ENCODE measurements at places on chromosomes 12 and 14. TPM values are rescaled to one million over a fixed set of nuclear protein-coding genes. Genes with fewer than 3 reads are reported as not detected.

GRCh38 chr12:11174022-11174421 lies 3.0 kb downstream of the SMIM10L1 start:
- DNase-seq, result no peak

- DNase-seq, result peak; percentile 69
Measured at GRCh38 chr14:99035712-99036610, 236.0 kb downstream of the BCL11B start.

DNA sequence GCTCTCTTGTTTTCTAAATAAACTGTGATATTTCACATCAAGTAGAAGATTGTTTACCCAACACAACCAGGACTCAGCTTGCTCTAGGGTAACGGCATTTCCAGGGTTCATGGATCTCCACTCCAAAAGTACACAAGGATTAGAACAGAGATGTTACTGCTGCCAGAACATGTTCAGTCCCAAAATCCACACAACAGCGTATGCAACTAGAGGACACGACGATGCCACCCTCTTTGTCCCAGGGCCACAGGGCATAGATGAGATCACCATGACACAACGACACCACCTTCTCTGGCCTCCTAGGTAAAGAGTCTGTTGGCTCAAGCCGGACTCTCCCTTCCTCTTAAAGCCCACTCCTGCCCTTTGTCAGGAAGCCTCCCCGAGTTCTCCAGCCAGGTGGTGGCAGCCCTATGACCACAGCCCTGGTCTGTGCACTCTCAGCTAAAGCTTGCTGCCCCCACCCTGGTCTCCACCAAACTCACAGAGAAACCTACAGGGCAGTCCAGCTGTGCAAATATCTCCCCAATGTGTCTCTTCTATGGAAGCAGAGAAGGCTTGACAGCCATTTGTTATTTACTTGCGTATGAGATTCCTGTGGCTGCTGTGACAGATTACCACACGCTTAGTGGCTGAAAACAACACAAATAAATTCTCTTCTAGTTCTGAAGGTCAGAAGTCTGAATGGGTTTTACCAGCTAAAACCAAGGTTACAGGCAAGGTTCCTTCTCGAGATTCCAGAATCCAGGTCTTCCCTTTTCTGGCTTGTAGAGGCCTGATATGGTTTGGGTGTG lies 10.3 kb downstream of the CLMN start:
- DNase-seq, result no peak

Gene KRT80
- polyA plus RNA-seq, result 3.0 TPM

DNA sequence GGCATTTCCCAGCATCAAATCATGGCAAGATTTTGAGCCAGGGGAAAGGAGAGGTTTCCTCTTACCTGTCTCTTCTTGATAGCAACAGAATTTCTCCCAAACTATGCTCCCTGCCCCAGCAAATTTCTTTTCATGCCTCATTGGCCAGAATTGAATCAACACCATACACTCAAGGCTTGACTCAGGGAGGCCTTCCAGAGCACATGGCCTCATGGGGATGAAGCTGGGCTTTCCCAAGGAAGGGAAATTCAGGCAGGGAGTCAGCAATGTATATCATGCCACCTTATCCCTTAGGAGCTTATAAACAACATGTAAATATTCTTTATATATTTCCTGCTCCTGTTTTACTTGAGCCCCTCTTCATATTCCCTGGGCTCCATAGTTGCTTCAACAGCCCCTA lies 62.1 kb downstream of the ARF6 start:
- DNase-seq, result no peak

DNA sequence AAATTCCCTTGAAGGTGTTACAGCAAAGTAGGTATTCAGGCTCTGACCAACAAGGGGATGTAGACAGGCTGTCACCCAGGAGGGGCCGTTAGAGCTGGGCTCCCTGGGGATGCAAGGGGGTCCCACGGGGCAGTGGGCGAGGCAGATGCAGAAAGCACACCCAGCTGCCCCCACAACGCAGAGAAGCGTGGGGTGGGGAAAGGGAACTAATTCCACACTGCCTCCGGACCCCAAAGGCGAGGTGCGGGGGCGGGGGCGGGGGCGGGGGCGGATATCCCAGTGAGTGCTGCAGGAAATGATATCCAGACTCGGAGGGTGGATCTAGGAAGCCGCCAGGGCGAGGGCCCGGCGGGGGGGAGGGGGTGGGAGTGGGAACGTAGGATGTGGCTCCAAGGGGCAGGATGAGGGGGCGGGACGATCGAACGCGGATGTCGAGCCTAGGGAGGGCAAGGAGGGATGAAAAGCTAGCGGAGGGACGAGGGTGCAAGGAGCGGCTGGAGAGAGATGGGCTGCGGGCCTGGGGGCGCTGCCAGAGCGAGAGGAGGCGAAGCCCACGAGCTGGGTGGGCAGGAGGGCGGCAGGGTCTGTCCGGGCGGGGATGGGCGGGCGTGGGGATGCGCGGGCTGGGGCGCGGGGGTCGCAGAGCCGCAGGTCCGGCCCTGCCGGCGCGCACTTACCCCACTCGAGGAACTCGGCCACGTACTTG lies 874 bp downstream of the CDC42BPB start:
- DNase-seq, result no peak

DNA sequence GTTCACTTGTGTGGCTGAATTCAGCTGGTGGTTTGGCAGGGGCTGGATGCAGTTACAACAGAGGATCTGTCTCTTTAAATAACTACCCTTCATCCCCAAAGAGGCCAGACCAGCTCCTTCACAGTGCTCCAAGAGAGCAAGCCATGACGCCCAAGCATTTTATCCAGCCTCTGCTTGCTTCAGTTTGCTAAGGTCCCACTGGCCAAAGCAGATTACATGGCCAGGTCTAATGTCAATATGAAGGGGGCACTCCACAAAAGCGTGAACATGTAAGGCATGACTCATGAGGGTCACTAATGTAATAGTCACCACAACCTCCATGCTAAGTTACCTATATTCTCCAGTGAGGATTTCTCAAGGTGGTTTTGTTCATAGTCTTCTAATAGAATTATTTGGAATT lies 62.9 kb downstream of the MARK3 start:
- DNase-seq, result no peak

DNA sequence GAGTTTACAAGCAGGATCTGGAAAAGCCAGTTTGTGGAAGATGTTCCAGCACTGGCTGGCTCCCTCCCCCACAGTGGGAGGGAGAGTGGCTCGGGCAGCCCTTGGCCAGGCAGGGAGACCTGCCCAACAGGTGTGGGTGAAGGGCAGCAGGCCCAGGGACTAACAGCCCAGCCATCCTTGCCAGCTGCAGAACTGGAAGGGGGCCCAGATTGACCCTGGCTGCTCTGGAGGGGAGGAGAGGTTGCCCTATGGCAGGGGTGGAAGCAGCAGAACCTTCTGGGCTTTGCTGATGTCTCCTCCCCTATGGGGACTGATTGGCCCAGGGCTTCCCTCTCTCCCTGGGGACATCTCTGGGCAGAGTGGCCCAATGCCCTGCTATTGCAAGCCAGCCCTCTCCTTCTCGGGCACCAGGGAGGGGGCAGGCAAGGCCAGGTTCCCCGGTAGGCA lies 20.5 kb downstream of the IRF2BPL start:
- peak; percentile 79 for DNase-seq

DNA sequence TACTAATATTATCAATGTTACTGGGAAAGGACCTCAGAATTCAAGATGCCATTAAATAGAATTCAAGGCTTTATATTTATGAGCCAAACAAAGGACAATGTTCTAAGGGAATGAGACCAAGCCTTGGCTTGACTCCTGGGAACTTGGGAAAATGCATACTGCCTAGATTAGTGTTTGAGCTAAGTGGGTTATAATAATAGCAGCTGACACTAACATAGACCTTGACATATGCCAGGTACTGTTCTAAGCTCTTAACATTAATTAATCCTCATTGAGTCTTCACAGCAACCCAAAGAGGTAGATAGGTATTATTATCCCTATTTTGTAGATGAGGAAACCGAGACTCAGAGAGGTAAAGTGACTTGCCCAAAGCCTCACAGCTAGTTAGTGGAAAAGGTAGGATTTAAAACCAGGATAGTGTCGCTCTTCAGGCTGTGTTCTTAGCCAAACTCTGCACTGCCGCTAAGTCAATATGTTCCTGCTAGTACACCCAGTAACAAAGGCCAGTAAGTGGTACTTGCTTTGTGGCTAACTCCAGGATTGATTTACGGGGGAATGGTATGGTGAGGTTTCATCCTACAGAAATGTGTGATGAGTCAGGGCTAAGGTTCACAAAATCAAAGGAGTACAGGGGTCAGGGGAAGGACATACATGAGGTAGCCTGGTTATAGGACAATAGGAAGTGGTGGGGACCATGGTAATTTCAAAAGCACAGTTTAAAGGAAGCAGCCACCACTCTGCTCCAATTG lies 35.8 kb upstream of the PRKAB1 start:
- DNase-seq, result no peak

GRCh38 chr14:94129111-94129757 lies at the start of gene IFI27L2:
Gene IFI27L2 (minus strand): TSS chr14:94129604. CDS start chr14:94129564, 40 bp downstream.
- DNase-seq, result peak; percentile 69

GRCh38 chr12:122029620-122030423 lies 8.1 kb downstream of the BCL7A start:
- DNase-seq, result no peak

DNA sequence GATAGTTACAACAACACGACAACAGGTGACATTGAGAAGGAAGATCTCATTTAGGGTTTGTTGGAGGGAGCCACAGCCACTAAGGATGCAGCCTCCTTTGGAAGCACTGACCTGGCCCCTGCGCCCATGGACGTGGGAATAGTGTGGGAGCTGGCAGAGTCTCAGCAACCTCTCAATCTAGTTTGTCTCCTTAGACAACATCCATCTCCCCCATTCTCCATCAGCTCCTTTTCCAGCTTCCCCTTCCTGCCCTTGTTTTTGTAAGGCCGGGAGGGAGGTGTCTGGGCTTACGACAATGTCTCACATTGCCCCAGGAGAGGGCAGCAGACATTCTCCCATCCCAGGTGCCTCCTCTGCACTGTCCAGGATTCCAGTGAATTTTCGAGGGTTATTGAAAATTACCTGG lies 170.2 kb upstream of the PZP start:
- DNase-seq, result no peak

DNA sequence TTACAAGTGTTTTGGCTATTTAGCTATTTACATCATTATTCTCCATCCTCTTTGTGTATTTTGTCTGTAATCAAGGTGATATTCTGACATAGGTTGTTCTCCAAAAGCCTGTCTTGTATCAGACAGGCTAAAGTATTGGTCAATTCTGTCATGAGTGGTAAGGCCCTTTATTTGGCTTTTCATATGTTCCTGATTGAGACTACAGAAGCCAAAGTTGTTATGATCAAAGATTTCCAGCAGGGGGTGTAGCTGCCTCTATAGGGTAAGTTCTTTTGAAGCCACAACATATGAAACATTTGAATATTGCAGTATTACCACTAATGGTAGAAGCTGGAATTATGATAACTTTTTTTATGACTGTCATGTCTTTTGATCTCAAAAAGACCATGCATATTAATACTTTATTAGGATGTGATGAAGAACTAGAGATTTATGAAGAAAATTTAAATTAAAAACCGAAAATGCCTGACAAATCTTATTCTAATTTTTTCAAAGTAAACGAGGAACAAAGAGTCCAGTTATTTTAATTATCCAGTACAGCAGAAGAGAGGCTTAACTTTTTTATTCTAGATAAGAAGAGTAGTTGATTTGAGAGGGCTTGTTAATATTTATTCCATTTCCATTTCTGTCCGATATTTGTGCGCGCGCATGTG lies 3.4 kb upstream of the ARHGAP5 start:
- no peak for DNase-seq

GRCh38 chr12:116325336-116325664 lies 47.8 kb upstream of the MED13L start:
- DNase-seq, result no peak

DNA sequence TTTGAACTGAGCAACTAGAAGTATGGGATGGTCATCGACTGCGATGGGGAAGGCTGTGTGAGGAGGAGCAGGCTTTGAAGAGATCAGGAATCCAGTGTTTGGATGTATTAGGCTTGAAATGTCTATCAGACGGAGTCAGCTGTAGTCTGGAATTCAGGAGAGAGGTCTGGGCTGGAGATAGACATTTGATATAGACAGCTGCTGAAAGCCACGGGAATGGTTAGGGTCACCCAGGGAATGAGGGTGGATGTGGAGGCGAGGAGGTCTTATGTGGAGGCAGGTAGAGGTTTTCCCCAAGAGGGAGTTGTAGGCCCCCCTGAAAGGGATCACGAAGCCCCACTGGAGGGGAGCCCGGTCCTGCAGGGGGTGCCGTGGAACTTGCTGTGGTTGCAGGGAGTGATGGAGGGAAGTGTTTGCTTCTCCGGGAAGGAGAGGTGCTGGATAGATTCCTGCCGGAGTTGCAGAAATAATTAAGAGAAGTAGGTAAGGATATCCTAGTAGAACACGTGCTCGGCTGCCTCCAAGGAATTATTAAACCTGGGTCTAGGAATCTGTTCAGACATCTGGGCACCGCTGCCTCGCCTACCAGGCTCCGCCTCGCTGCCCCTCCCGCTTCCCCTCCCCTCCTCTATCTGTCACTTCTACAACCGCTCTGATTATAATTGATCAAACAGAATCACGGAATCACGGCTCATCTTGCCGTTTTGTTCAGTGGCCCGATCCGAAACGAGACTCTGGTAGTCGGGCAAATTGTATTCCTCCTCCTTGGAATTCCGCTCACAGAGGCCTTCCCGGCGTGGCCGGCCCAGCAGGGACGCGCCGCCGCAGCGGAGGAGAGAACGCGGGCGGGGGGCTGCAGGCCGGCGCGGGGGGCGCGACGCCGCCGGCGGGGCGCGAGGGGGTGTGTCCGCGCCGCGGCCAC lies 826 bp upstream of the CACNA1C start:
- no peak for DNase-seq

- no peak for DNase-seq
Measured at GRCh38 chr12:84508851-84509260, 403.7 kb downstream of the SLC6A15 start.

GRCh38 chr14:51293149-51293911 lies 53.3 kb downstream of the TMX1 start:
- no peak for DNase-seq

DNA sequence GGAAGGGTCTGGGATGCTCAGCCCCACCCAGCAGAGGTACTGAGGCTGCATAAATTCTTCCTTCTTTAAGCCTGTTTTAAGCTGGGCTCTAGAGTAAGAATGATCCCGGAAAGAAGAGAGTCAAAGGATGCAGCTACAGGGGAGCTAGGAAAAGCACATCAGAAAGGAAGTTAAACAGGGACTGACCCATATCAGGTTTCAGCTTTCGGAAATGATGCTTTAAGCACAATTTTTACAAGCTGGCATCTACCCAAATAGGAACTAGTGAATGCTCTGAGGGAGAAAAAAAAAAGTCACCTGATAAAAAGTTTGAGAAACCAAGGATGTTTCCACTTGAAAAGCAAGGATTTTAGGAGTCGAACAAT lies 22.0 kb downstream of the TSPAN8 start:
- DNase-seq, result peak; percentile 49

DNA sequence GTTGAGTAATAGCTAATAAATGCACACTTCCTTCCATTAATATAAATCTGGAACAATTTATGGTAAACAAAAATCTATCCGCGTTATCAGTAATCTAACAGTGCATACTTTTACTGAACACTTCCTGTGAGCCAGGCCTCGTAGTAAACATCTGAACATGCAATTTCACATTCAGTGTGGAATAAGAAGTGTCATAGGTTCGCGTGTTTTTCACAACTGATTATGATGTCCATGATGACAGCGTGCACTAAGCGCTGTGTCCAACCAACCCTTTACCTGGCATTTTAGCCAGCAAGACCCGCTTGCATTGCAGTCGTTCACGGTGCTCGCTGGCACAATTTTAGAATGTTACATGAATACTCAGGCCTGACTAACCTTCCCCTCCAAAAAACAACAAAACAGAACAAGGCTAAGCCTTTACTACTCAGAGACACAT lies 2.1 kb downstream of the PNMA1 start:
- no peak for DNase-seq

Gene STAC3
- 1.1 TPM for polyA plus RNA-seq

- DNase-seq, result no peak
Measured at GRCh38 chr14:30587141-30587540, 28.2 kb downstream of the G2E3 start.

- DNase-seq, result no peak
Measured at GRCh38 chr14:99143793-99144192, 128.2 kb downstream of the BCL11B start.
